ENCODE measurements at places on chromosomes 16 and 17.
A peak's percentile ranks its signal among the peaks of the same experiment; 100 is the strongest.

DNA sequence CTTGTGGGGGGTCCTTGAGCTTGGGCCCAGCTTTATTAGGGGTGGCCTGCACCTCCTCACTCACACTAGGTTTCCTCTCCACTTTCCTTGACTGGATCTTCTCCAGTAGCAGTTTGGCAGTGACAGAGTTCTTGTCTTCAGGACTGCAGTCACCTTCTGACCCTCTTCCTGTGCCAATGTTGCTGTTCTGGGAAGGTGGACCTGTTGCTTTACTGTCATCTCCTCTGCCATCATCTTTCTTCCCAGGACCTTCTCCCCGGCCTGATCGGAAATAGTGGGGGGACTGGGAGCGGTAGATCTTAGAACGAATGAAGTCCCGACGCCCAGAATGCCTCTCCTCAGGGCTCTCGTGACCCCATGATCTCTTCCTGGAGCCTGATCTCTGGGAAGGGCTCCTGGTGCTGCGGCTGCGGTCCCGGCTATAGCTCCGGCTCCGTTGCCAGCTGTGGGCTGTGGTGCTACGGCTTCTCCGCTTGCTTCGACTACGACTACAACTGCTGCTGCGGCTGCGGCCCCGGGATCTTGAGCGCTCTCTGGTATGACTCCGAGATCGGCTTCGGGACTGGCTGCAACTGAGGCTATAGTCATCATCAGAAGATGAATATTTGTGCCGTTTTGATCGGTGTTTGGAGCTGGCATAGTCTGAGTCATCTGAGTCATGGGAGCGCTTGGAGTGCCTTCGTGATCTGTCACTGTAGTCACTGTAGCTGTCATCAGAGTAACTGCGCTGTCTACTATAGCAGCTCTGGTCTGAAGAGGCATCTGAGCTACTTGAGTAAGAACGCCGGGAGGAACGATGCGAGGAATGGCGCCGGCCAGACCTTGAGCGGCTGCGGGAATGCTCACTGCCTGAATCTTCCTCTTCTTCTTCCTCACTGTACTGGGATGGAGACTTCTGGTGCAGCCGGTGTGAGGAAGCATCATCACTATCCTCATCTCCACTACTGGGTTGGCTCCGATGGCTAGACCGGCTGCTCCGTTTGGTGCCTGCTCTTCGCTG is 9.5 kb upstream of the ITGA2B start:
- no peak for DNase-seq

DNA sequence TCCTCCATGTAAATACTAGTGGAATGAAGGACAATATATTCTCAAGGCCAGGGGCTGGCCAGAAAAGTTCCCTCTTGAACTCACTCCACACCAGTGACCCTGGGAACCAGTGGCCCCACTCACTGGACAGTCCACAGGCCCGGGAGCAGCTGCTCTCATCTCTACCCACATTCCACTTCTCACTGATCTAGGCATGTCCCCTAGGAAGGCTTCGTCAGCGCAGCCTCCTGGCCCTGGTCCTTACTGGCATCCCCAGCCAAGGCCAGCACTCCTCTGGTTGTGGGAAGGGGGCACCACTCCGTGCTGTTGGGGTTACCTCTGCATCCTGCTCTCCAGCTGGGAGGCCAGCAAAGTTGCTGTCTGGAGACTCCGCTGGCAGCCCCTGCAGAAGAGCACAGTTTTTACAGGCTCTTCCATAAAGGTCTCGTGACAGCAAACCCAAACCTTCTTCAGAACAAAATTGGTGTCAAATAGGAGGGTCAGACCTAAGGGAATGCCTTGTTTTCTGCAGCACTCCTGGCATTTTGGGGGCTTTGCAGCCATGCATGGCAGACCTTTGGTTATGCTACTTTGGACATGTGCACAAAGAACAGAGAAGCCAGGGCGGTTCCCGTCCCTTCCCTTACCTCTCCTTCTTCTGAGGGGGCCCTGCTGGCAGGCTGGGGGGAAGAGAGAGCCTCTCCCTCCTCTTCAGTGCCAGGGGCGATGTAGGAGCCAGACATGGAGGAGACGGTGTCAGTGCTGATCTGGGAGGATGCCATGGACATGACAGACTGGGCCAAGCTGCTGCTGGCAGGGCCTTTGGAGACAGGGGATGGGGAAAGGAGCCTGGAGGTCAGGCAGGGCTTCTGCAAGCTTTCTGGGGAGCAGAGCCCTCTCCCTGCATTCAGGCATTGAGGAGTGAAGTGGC is 14.1 kb upstream of the FOXJ1 start:
- DNase-seq: no peak

- DNase-seq: no peak
Measured at GRCh38 chr16:23948949-23949411, 113.2 kb downstream of the PRKCB start.

DNA sequence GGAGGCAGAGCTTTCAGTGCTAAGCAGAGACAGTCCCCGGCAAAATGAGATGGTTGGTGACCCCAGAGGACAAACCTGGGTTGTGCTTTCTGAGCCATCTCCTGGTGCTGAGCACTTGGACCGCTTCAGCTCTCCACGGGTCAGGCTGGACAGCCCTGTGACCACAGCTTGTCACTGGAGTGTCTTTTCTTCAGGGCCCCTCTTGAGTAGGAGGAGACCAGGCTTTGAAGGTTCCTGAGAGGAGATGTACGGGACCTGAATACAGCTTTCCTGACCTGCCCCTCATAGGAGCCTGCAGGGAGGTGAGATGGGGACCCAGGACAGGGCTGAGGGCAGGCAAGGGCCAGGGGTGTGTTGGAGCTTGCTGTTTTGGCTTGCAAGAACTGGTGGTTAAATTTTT is 17.8 kb upstream of the ADGRG1 start:
- no peak for DNase-seq

GRCh38 chr17:12613566-12613965 is 52.1 kb upstream of the MYOCD start:
- DNase-seq: peak; percentile 45

DNA sequence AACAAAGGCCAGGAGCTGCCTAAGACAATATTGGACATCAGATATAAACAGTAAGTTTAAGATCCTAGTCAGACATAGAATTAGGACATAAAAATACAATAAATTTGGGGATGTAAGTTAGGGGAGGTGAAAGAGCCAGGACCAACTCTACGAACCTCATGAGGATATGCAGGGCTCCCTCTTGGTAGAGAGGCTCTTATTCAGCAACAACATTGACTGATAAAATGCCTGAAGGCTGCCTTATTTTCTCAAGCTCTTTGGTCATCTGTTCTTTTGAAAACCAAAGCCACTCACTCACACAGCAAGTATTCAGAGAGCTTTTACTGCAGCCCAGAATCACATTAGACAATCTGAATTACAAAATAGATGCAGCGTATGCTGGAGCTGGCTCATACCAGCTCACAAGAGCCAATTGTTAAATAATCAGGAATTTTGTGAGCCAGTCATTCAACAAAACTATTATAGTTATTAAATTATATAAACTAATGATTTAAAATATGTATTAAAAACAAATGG is 108.6 kb upstream of the CLEC3A start:
- no peak for DNase-seq

- DNase-seq: no peak
Measured at GRCh38 chr17:43532581-43532980, 13.6 kb downstream of the ETV4 start.

GRCh38 chr17:78965491-78965924 is 14.2 kb downstream of the LGALS3BP start:
- no peak for DNase-seq

DNA sequence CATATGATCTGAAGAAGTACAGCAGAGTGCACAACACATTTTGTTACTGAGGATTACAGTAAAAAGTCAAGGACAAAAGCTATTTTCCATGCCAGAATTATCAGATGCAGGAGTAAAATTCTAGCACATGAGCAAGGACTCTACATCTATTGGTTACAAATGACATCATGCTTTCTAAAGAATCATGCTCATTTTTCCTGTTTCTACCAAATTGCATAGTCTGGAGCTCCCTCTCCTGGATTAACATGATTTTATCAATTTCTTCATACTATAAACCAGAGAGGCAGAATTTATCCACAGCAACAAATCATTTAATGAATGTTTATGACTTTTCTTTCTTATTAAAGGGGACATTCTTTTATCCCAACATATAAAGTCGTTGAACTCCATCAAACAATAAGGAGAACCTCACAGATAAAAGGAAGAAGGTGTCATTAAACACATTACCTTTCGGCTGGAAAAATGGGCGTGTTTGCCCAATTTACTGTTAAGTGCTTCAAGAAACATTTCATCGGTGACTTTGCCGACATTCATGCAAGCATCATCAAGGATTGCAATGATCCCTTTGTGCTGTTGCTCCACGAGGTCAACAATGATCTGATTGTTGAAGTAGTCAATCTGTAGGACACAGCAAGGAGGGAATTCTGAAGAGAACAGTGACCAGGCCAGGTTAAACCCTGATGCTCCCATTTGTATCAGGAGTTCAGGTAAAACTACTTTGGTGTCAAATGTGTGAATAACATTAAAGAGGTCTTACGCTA is 121.7 kb downstream of the MYO1D start:
- peak; percentile 50 for DNase-seq

DNA sequence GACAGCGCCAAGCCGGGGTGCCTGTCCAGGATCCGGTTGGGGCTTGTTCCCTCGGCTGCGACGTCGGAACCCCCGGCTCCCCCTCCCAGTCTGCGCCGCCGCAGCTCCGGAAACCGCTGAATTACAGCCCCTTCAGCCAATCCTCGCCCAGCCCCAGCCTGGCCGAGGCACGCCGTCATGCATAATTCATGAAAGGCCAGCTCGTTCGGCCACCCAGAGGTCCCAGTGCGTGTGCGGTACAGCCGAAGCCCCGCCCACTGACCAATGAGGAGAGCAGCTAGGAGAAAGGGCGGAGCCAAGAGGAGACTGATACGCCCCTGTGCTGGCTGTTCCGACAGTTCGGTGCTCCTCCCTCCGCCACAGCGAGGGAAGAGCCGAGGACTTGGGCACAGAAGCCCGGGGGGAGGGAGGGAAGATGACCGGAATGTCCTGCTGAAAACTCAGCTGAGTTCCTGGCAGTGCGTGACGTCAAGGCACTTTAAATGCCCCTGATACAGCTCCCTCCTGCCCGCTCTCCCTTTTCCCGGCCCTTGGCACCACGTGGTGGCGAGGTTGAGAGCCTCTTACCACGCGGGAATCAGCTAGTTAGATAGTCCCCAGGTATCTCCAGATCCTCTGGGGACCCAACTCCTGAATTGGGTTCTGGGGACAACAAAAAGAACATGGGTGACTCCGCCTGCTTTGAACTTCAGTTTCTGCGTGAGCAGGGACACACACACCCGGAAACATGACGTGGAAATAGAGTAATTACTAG is at the start of gene STAT3:
TSS of gene STAT3 (minus strand) at position 62 of the 754 bp plus-strand sequence. CDS start 39,926 bp downstream, outside the sequence.
- peak; percentile 100 for DNase-seq

- peak; percentile 66 for DNase-seq
Measured at GRCh38 chr17:2954898-2955445, 108.4 kb downstream of the OR1D5 start.

GRCh38 chr16:57981636-57982035 is 10.7 kb upstream of the CNGB1 start:
- DNase-seq: no peak

GRCh38 chr17:846901-847843 is 65.0 kb downstream of the MRM3 start:
- DNase-seq: no peak

DNA sequence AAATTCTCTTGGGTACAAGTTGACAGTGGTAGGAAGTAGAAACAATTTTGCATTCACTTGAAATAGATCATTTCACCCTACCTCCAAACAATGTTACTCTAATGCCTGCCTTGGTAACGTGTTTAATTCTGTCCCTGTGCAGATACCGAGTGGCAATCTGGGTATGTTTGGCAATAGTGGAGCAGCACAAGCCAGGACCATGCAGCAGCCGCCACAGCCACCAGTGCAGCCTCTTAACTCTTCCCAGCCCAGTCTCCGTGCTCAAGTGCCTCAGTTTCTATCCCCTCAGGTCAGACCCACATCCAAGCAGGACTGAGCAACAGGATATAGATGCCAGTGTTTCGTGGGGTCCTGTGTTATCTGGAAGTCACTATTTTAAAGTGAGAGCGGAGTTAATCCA is 49.3 kb downstream of the TMC6 start:
- no peak for DNase-seq

- DNase-seq: no peak
Measured at GRCh38 chr17:59723041-59723440, 15.6 kb downstream of the VMP1 start.

DNA sequence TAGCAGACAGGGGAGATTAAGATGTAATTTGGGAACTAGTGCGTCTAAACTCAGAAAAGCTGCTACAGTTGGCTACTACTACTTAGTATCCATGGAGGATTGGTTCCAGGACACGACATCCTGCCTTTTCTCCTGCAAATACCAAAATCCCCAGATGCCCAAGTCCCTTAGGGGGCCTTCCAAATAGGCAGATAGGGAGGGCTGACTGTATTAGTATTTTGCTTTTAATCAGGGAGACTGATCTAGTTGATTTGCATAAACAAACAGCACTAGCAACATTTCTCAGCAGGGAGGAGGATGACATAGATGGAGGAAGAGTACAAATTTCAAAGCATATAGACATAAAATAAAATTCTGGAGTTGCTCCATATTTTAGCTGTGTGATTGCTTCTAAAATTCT is 621.6 kb upstream of the GOT2 start:
- no peak for DNase-seq

- DNase-seq: no peak
Measured at GRCh38 chr17:78383725-78384471, 5.4 kb downstream of the PGS1 start.

DNA sequence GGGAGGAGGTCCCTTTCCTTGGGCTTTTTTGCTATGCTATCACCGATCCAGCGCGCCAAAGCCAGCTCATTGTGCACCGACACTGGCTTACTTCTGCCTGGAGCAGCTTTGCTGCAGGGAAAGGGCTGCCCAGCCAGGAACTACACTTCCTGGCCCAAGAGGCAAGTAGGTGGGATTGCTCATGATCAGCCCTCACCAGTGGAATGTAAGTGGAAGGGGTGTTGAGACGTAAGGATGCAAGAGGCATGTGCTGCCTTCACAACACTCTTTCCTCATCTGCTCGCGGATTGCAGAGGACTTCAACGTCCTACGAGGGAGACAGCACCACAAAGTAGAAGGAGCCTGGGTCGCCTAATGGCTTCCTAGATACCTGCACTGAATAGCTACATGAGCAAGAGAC is 104.3 kb upstream of the FOXF1 start:
- no peak for DNase-seq

GRCh38 chr16:53061701-53062159 is 6.9 kb downstream of the CHD9 start:
- no peak for DNase-seq

DNA sequence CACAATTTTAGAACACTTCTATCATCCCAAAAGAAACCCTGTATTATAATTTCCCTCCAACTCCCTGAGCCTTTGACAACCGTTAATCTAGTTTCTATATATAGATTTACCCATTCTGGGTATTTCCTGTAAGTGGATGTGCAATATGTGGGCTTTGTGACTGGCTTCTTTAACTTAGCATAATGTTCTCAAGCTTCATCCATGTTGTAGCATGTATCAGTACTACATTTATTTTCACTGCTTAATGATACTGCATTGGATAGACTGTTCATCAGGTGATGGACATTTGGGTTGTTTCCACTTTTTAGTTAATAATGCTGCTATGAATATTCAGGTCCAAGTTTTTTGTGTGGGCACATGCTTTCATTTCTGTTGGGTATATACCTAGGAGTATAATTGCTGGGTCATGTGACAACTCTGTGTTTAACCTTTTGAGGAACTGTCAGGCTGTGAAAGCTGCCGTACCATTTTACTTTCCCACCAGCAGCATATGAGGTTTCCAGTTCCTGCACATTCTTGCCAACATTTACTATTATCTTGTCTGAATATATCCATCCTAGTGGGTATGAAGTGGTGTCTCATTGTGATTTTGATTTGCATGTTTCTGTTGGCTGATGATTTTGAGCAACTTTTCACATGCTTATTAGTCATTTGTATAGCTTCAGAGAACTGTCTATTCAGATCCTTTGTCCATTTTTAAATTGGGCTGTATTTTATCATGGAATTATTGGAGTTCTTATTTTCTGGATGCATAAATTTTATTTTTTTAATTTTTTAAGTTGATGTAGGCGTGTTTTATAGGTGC is 16.4 kb downstream of the REXO5 start:
- DNase-seq: no peak
